ENCODE measurements at places on chromosomes 4 and X.

DNA sequence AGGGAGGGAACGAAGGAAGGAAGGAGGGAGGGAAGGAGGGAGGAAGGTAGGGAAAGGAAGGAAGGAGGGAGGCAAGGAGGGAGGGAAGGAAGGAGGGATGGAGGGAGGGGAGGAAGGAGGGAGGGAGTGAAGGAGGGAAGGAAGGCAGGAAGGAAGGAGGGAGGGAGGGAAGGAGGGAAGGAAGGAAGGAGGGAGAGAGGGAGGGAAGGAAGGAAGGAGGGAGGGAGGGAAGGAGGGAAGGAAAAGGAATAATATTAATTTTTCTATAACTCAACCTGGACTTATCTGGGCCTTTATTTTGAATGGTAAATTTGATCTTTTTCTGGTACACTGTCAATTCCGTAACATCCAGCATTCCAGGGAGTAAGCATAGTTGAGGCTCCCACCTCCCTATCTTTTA is 244.2 kb downstream of the SPRY1 start:
- no peak for DNase-seq

DNA sequence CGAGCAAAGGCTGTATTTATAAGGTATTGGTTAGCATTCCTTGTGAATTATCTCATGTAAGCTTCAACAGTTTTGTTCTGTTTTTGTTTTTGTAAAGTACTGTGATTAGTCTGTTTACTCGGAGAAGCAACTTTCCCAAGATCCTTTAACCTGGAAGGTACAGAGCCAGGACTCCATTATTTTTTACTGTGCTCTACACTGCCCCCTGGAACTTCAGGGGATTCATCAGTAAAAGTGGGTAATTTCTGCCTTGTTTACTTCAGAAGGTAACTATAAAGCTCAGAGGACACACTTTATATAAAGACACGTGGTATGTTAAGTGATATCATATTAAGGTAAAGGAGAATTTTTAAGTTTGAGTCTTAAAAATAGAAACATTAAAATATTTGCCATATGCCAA is 124.9 kb downstream of the IQCM start:
- no peak for DNase-seq

GRCh38 chrX:56792270-56793111 is 63.4 kb downstream of the NBDY start:
- DNase-seq, result no peak

- DNase-seq, result no peak
Observed at GRCh38 chr4:68369142-68369805, 19.4 kb upstream of the YTHDC1 start.

GRCh38 chrX:39910651-39911050 is 187.1 kb downstream of the BCOR start:
- DNase-seq, result no peak

DNA sequence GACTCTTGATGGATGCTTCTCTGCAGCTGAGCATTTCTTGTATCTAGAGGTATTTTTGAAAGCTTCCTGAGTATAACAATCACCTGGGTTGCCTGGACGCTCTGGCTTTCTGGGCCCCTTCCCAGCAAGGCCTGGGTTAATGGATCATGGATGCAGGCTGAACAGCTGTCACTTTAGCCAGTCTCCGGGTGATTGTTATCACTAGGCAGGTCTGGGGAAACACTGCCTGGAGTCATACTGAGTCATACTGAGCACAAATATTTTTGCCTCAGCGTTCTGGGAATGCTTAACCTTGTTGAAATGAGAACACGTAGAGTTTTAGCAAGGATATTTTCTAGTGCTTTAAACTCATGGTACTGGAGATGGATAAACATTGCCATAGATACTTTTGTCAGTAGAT is 102.6 kb downstream of the PHEX start:
- no peak for DNase-seq

DNA sequence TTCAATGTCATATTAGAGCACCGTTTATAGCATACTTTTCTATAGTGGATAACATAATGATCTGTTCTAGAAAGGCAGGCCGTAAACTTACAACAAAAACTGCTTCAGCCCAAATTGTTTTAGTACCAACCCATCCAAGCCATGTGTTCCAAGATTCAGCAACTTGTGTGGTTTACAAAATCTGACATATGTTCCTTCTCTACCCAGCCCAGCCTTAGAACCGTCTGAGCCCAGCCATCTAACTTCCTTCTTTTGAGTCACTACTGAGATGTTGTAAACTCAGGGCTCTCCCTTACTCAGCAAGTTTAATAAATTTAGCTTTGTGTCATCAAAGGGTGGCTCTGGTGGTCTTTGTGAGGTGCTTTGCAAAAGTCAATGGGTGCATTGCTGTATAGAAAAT is 32.4 kb upstream of the REPS2 start:
- DNase-seq, result peak; percentile 5

DNA sequence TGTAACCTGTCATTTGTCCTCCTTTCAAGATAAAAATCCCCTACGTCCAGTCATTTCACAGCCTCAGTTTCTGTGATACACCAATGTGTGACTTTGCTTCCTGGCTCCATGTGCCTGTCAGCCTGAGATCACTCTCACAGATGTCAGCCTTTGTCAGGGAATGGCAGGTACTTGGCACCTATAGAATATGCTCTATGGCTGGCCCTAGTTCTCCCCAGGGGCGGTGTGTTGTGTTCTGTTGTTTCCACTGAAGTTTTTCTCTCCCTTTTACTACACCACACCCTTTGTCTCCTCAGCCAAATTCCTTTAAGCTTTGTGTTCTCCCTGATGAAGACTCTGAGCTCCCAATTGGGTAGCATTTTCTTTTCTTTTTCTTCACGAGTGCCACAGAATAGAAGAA is 81.7 kb downstream of the ALPK1 start:
- no peak for DNase-seq

DNA sequence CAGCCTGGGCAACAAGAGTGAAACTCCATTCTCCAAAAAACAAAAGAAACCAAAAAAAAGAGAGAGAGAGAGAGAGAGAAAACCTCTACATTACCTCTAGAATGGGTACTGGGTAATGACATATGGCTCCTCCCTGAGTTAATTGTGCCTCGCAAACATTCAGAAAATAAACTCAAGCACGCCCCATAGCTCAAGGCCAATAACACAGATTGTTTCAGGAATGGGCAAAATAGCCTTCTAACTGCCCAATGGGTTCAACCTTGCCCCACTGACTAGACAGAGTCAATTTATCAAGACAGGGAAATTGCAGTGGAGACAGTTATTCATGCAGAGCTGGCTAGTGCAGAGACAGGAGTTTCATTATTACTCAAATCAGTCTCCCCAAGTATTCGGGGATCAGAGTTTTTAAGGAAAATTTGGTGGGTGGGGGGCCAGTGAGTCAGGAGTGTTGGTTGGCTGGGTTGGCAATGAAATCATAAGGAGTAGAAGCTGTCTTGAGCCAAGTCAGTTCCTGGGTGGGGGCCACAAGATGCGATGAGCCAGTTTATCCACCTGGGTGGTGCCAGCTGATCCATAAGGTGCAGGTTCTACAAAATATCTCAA is 25.1 kb downstream of the NIPAL1 start:
- DNase-seq, result no peak
